ENCODE measurements at places on chromosomes 5 and 9.

GRCh38 chr5:180644129-180644824 is 5.1 kb downstream of the FLT4 start:
- no peak for DNase-seq

GRCh38 chr5:147065071-147065470 is 169.8 kb upstream of the STK32A start:
- DNase-seq, result no peak

DNA sequence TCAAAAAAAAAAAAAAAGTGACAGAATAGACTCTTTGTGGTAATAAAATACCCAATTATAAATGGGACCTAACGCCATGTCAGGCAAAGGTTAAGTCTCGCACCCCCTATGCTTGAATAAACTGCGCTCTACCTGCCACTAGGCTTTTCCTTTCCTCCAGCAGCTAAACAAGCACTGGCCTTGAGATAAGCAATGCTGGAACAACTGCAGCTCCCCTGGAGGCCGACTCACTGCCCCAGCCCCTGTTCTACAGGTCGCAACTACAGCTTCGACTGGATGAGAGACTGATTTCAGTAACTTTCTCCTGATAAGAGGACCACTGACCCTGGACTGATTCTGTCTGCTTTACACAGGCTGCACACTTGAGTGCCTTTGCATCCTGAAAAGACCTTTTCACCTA is 210.2 kb downstream of the HSPA4 start:
- no peak for DNase-seq

- DNase-seq, result no peak
Observed at GRCh38 chr5:86403190-86403589, 214.6 kb upstream of the COX7C start.

GRCh38 chr5:172939071-172939470 is 20.2 kb upstream of the RPL26L1 start:
- DNase-seq, result peak; percentile 17

DNA sequence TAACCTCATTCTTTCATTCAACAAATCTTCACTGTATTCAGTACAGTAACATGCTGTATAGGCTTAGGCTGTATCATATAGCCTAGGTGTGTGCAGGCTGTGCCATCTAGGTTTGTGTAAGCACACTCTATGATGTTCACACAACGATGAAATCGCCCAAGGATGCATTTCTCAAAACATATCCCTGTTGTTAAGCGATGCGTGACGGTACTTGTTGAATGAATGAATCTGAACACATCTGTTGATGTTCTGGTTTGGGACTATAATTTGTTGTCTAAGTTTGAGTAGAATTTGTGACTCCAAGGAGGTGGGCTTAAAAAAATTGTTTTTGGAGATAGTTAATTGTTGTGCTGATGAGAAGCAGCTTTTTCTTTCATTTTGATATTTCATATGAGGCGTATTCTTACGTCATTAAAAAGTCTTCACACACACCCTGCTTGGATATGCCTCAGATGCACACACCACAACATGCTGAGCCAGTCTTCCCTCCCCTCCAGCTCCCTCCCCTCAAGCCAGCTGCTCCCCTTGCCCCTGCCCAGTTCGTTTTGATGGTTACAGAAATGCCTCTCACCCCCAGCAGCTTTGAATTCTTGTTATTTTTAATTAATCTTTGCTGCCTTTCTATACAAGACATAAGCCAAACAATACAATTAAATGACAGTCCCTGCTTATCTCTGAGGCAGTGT is 5.5 kb upstream of the PSAT1 start:
- DNase-seq, result no peak

DNA sequence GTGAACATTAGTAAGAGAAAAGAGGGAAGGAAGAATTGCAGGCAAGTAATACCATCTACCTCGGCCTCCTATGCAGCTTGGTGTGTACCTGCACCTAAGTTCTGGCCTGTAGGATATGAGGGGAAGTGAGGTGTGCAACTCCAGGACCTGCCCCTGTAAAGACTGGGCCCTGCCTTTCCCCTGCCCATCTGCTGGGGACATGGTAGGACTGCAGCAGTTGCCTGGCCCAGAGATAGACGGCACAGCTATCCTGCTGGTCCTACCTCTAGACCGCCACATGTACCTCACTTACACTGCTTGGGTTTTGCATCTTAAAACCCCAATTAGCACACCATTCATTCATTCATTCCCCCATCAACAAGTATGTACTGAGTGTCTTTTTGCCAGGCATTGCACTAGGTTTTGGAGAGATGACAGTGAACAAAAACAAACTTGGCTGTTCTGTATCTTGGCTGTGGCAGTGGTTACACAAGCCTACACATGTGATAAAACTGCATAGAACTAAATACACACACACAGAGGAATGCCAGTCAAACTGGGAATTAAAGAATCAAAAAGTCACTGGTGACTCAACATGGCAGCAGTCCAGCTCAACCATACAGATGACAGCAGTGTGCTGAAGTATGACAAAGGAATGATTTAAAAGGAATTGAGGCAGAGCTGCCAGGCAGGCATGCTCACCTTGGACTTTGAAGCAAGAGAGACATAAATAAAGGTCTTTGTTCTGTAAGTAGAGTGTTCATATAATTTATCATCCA is 23.3 kb upstream of the MGAT1 start:
- peak; percentile 79 for DNase-seq

GRCh38 chr9:131516100-131516499 is 13.4 kb downstream of the POMT1 start:
- peak; percentile 43 for DNase-seq

DNA sequence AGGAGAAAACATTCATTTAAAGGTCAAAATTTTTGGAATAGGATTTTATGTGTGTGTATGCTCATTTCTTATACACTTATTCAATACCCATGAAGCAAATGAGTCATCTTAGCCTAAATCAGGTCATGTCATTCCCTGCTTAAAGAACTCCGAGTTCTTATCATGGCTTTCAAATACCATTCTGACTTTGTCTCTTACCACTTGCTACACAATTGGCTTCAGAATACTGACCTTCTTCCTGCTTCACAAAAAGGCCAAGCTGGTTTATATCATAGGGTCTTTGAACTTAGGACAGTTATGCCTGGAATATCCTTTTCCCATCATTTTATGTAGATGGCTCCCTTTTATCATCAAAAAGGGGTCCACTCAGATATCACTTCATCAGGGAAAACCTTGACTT is 652.2 kb upstream of the WWC1 start:
- no peak for DNase-seq

GRCh38 chr9:70260606-70261005 is 1.8 kb downstream of the SMC5 start:
- DNase-seq, result no peak

- no peak for DNase-seq
Observed at GRCh38 chr5:153784277-153784676, 254.4 kb downstream of the FAM114A2 start.

GRCh38 chr5:81848362-81848880 is 97.5 kb upstream of the SSBP2 start:
- DNase-seq, result peak; percentile 53
